ENCODE measurements at places on chromosomes 16 and 17. TPM values are rescaled to one million over a fixed set of nuclear protein-coding genes. Genes with fewer than 3 reads are reported as not detected.

The DOC2B gene
- total RNA-seq: not detected

The STAT5A gene
- 4.5 TPM for total RNA-seq

- no peak for DNase-seq
Observed at GRCh38 chr16:17304491-17305119, 166.2 kb downstream of the XYLT1 start.

DNA sequence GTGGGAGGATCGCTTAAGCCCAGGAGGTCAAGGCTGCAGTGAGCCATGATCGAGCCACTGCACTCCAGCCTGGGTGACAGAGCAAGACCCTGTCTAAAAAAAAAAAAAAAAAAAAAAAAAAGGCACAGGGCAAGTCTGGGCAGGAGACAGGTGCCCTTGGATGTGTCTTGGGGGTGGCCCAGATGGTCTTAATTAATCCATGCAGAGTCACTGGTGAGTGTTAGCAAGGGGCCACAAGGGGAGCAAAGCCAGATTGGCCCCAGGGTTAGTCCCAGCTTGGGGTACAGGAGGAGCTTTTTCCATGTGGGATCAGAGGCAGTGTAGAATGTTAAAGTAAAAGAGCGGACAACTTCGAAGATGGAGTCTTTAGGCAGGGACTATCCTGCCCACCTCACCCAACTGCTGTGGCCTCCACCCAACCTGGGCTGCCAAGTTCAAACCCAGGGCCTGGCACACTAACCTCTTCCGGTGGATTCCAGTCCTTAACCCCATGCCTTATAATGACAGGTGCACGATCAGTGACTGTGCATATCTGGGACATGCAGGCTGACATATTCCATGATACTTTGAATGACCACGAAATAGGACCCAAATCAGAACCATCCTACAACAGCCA is 32.2 kb upstream of the MFSD6L start:
- DNase-seq: no peak

The CDK5R1 gene
- 4.2 TPM for total RNA-seq

The TBC1D3I gene
- 0.23 TPM for total RNA-seq

The TPSAB1 gene
- not detected for total RNA-seq

GRCh38 chr17:44024271-44024663 is 9.5 kb upstream of the TMEM101 start:
- DNase-seq: no peak

The MYO15A gene
- not detected for total RNA-seq

DNA sequence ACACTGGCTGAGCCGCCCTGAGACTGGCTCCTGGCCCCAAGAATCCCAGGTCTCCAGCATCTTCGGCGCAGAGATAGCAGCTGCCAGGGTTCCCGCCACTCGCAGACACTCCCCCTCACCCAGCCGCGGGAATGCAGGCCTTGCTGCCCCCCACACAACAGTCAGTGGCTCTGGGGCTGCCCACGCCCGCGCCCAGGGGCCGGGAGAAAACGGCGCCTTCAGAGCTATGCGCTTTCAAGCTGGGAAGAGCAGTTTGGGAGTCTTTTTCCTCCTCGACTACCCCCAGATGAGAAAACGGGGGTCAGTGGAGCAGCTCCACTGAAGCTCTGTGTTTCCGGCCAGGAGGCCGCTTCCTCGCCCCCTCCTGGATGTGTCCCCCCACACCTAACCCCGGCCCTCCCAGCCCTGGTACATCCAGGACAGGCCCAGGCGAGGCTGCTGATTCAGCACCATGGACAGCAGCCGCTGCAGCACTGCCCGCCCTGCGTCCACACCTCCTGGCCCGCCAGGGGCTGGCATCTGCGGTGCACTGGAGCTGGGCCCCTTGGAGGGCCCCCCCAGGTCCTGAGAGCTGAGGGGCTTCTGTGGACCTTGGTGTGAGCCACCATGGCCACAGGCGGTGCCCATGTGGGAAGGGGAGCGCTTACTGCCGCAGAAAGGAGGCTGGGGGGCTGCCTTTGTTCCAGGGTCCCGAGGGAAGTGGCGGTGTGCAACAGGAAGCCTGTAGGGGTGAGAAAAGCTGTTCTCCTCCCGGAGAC is 35.7 kb downstream of the CACNA1H start:
- DNase-seq: peak; percentile 18

The SLX1B gene
- 49.4 TPM for total RNA-seq

DNA sequence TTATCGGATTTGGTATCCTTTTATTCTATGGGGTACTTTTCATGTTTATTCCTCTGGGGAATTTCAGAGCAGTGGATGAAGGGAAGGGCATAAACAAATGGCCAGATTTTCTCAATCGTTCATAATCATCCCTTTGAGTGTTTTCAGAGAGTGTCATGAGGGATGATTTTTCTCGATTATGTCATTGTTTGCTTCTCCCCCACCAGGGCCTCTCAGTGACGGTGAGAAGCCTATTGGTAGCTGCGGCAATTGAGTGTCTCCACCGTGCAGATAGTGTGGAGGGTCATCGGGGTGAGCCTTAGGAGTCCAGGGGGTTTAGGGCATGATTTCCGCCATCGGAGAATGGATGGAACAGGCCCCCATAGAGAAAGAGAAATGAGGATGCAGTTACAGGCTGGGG is 57.2 kb downstream of the USP43 start:
- DNase-seq: no peak

The MNT gene
- 6.8 TPM for total RNA-seq

DNA sequence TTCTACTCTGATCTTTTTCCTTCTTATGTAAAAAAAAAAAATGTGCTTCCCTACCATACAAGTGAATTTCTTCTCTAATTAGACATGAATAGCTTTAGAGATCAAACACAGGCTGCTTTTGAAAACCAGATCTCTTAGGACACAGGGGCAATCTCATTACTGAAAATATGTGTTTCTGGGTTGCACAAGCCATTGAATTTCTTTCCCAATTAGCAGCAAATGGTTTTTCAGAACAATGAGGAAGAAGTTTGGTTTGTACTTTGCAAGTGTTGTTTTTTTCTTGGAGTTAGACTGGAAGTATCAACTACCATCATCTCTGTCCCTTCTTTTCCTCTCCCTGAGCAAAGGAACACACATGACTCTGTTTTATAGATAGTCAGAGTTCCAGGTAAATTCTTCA is 5.6 kb upstream of the ANKS4B start:
- DNase-seq: no peak

The NACA2 gene
- not detected for total RNA-seq

- DNase-seq: no peak
Observed at GRCh38 chr17:63682441-63682840, 17.5 kb downstream of the LIMD2 start.

The SEPTIN1 gene
- total RNA-seq: 0.17 TPM

GRCh38 chr17:2194889-2195335 is 108.7 kb downstream of the SMG6 start:
- DNase-seq: no peak

DNA sequence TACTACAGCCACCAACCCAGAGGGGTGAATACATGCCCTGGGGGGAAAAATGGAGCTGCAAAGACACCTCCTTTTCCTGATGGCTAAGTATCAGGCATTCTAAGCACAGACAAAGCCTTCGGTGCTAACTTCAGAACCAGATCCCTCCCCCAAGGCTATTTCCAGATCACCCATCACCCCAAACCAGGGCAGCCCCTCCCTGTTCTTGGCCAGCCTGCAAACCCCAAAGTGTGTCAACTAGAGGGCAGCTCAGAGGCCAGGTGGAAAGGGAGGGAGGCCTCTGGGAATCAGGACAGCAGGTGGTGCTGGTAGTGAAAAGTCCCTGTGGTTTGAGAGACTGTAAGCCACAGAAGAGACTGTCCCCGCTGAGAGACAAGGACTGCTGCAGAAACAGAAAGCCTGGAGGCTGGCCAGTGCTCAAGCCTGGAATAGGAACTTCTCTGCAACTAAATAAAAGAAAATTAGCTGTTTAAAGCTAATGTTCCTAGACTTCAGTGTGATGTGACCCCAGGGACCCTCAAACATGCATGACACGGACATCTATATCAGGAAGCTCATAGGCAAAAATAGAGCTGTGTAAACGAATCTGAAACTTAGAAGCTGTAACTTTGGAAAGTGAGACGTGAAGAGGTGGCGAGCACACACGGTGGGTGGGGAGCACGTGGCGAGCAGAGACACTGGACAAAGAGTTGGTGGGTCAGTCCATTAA is 9.1 kb downstream of the TUBG1 start:
- peak; percentile 93 for DNase-seq

DNA sequence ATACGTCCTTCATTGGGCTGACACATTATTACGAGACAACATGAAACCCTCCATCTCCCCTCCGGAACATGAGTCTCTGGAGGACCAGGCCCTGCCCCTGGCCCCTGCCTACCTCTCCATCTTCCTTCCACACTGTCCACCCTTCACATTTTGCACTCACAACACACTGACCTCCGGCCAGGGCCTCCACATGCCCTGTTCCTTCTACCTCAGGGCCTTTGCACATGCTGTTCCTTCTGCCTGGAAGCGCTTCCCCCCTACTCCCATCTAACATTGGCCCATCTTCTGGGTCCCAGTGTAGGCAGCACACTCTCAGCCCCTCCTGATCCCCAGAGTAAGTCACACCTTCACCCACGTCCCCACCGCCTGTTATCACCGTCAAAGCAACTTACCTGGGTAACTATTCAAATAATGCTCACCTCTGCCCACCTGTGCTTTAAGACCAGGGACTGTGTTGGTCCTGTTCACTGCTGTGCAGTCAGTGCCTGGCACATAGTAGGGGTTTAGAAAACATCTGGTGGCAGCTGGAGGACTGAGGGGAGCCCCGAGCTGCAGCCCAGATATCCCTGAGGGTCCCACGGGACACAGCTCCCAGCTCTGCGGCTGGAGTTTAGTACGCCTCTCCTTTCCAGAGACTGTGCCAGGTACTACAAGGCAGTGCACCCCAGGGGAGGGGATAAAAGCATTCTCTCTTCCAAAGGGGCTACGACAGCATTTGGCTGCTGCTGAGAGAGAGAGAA is 27.2 kb downstream of the RPH3AL start:
- no peak for DNase-seq

DNA sequence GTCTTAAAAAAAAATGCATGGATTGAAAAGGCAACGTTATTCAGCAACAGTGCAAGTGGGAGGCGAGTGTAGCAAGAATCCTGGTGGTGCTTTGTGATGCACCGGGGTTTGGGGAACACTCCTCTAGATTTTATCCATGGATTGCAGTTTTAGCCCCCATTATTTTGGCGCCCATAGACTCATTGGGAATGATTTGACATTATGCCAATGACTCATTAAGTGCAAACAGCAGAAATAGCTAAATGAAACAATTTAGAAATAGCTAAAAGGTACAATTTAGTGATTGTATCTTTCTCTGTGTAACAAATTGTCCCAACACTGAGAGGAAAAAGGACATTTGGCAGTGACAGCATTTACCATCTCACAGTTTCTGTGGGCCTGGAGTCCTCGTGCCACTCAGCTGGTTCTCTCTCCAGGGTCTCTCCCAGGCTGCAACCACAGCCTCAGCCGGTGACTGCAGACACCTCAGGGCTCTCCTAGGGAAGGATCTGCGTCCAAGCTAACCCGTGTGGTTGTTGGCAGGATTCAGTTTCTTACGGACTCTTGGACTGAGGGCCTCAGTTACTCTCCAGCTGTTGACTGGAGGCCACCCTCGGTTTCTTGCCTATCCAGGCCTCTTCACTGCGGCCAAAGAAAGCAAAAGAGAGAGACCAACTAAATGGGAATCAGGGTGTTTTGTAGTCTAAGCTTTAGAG is 398.7 kb downstream of the SNX29 start:
- no peak for DNase-seq

DNA sequence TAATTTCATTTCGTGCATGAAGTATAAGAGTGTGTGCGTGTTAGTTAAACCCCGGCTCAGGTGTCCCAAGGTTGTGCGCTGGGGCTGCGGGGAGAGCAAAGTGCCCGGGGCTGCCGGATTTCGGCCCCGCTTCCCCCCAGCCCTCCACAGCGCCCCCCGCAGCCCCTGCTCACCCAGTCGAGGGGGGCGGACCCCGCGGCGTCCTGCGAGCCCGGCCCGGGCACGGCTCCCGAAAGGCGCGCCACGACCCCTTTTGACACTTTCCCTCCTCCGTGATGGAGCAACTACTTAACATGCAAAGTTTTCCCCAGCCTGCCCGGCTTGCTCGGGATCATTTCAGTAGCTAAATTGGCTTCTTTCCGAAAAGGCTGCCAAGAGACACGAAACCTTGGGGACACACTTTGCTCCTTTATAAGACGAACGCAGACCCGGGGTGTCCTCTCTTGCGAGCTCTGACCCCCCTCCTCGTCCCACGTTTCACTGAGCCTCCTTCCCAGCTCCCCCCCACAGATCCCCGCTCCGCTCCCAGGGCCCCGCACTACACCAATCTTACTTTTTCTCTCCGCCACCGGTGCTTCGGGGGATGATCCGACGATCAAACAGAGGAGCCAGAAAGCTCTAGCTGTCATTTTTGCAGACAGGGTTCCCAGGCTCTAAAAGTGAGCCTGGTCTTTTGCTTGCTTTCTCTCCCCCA is 552 bp downstream of the C17orf58 start:
- DNase-seq: no peak

GRCh38 chr17:28174352-28175046 is 132.0 kb downstream of the NLK start:
- peak; percentile 5 for DNase-seq

The EME1 gene
- total RNA-seq: 13.9 TPM

DNA sequence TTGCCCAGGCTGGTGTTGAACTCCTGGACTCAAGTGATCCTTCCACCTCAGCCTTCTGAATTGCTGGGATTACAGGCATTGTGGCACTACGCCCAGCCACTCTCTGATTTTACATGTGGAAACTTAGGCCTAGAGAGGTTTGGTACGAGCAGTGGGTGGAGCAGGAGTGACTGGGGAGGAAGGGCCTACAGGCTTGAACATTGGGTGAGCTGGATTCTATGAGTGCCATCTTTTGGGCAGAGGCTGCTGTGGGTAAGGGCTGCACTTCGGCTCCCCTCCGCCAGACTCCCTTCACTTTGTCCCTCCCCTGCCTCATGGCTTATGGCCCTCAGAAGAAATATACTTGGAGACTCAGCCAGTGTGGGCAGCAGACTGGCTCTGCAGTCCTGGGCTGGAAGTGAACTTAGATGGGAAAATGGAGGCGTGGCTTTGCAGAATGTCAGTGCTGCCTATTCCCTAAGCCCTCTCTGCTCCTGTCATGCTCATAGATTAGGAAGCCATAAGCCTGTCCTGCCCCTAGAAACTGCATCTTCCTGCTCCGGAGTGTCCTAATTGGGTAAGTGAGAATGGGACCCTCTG is 9.5 kb upstream of the MRC2 start:
- peak; percentile 32 for DNase-seq

DNA sequence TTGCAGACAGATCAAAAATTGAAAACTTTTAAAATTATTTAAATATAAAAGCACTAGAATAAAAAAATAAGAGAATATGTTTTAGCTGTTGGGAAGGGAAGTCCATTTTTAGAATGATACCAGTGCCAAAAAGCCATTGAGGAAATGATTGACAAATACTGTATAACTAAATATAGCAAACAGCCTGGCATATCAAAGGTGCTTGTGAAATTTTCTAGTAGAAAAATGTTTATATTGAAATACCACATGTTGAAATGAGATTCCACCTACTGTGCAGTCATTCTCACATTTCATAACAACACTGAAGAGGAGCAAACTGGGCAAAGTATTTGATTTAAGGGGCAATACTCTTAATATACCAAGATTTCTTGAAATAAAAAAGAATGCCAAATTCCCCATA is 183.5 kb downstream of the PHKB start:
- peak; percentile 9 for DNase-seq

The LASP1 gene
- total RNA-seq: 362 TPM
